ENCODE measurements at places on chromosomes 3 and 15. TPM values are rescaled to one million over a fixed set of nuclear protein-coding genes. Genes with fewer than 3 reads are reported as not detected.

DNA sequence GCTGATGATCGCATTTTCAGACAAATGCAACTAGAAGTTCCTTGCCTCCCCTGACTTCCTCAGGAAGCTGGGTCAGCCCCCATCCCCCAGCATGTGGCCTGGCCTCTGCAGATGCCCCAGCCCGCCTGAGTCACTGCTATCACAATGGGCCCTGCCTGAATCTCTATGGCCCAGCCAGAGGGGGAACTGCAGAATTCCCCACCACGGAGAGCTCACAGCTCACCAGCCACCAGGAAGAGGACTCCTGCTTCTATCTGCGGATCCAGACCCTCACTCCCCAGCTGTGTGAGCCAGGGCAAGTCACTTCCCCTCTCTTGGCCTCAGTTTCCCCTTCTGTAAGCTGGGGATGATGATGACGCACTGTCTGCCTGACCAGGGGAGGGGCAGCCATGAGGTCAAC, 6.9 kb downstream of the PLXND1 start:
- DNase-seq = no peak

DNA sequence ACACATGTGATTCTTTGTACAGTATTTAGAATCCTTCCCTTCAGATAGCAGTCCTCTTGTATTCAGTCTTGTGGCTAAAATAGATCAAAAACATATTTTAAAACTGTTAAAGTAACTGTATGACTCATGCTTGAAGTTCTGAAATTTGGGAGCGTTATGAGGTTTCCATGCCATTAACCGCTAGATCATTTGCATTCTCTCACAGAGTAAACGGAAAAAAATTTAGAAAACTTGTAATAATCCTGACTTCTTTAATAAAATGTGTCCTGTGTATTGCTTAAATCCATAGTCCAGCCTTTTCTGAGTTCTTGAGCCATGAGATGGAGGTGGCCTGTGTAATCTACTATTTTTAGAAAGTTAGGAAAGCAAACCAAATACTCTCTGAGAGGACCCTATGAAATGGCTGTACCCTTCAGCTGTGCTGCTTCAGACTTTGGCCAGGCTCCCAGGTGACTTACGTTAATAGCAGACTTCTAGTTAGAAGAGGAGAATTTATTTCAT, 33.8 kb downstream of the MBNL1 start:
- DNase-seq = no peak

DNA sequence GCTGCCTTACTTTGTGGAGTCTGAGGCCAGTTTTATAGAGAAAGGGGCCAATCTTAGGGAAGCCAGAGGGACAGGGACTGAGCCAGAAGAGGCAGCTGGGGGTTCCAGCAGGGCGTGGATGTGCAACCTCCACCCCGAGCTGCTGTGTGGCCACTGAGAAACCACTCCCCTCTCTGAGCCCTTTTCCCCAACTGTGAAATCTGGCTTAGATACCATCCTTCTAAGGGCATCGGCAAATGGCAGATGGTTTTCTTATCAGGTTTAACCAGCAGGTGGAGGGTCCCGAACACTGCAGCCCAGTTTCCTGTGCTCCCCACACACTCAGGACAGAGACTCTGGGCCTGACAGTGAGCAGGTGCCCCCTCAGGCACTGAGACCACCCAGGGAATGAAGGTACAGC, 55.8 kb upstream of the SLC6A6 start:
- DNase-seq = no peak

DNA sequence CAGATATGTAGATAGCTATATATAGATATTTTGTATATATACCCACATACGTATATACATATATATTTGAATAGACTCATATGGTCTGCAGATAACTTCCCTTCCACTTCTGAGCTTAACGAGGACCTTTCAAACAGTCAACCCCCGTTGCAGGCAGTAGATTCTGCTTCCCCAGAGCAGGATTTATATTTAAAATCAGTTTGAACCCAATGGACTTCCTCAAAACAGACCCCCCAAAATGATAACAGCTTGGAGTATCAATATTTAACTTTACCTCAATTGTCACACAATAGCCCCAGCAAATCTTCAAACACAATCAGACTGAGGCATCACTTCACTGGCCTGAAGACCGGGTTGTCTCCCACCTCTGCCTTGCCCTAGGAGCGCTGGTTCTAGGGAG, 218.3 kb downstream of the MEIS2 start:
- DNase-seq = no peak

DNA sequence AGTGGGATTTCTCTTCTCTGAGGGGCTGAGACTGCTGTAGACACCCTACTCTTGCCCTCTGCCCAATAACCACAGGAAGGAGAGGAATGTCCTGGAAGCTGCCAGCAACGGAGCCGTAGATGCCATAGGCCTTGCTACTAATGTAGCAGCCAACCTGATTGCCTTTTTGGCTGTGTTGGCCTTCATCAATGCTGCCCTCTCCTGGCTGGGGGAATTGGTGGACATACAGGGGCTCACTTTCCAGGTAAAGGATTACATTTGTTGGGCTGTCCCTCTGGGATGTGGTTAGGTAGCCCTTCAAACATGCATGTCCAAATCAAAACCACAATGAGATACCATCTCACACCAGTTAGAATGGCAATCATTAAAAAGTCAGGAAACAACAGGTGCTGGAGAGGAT, 16.1 kb downstream of the SLC28A2 start:
- DNase-seq = no peak

CHST2 gene
- 11.3 TPM for total RNA-seq

DNA sequence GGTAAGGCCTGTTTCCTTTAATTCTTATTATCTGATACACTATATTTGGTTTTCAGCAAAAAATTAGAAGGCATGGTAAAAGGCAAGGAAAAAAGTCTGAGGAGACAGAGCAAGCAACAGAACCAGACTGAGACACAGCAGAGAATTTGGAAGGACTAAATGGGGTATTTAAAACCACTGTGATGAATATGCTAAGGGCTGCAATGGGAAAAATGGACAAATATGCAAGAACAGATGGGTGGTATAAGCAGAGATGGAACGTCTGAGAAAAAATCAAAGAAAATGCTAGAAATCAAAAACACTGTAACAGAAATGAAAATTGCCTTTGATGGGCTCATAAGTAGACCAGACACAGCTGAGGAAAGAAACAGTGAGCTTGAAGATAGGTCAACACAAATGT, 50.8 kb upstream of the NSMCE3 start:
- no peak for DNase-seq

SENP8 gene
- 1.5 TPM for total RNA-seq

GRCh38 chr15:94383706-94384105, 152.3 kb downstream of the MCTP2 start:
- no peak for DNase-seq

B4GALT4 gene
- total RNA-seq = 18.6 TPM

GRCh38 chr3:120428924-120429323, 21.9 kb downstream of the FSTL1 start:
- DNase-seq = no peak

- no peak for DNase-seq
These were observed 29.2 kb upstream of the TPRG1 start for GRCh38 chr3:189142527-189142926.
